Epithelial cell of prostate (primary cell): ENCODE measurements at places on chromosomes 5 and 9.

DNA sequence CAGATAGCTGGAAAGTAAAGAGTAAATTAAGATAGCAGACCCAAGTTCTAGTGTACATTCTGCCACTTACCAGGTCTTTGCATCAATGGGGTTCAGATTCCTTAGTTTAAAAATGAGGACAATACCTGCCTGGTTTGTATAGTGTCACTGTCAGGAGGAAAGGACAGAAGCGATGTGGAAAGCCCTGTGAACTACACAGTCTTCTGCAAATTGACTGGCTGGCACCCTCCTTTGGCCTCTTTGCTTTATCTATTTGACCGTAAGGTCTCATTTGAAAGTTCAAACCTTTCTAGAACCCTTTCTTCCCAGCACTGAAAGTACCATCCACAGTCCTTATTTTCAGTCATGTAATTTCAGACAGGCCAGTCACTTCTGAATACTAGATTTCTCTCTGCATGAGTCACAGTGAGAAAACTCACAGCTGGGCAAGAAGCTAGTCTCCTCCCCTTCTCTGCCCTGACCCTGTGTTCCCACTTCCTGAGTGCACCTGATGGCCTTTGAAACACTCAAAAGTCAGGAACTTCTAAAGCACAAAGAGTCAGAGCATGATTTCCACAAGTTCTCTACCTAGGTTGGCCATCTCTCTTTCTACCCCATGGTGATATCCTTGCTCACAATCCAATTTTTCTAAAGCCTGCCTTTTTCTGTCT is 91.3 kb upstream of the RASEF start:
- peak; percentile 76 for DNase-seq

- DNase-seq, result no peak
Observed at GRCh38 chr9:120351106-120351505, 228.9 kb downstream of the CDK5RAP2 start.

GRCh38 chr5:114948363-114948762 is 221.3 kb downstream of the TRIM36 start:
- DNase-seq, result no peak

GRCh38 chr5:131256507-131256823 is 7.4 kb upstream of the CDC42SE2 start:
- DNase-seq, result no peak

DNA sequence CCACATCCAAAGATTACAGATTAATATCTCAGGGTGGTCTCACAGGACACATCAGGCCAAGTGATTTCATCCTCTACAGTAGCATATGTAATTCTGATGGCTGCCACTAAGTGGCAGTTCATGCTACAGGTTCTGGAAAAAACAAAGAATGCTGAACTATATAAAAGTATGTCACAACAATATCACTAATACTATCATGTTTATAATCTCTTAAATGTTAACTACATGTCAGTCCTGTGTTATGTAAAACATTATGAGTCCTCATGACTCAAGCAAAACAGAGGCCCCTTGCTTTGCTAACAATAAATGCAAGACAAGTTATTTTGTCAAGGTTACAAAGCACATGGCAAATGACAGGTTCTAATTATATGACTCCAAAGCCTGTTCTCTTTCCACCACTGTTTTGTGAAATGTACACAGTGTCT is 233.2 kb downstream of the FBXL17 start:
- peak; percentile 8 for DNase-seq

DNA sequence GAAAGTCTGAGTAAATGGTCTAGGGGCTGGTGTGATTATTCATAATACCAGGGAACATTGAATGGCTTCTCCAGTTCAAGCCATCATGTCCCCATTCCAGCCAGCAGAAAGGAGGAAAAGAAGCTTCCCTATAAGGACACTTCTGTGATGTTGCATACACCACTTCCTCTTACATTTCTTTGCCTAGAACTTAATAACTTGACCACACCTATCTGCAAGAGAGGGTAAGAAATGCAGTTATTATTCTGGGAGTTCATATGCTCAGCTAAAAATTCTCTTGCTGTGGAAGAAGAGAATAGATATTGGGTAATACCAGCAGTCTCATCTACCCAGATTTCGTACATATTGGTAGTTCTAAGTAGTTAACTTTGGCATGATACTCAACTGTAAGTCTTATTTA is 166.1 kb downstream of the SLC28A3 start:
- DNase-seq, result no peak

GRCh38 chr9:127047971-127048370 is 74.5 kb downstream of the ANGPTL2 start:
- no peak for DNase-seq

DNA sequence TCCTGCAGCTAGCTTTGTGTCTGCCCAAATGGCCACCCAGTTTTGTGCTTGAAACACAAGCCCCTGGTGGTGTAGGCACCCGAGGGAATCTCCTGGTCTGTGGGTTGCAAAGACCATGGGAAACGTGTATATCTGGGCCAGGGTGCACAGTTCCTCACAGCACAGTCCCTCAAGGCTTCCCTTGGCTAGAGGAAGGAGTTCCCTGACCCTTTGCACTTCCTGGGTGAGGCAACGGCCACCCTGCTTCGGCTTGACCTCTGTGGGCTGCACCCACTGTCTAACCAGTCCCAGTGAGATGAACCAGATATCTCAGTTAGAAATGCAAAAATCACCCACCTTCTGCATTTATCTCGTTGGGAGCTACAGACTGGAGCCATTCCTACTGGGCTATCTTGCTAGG is 865.0 kb upstream of the ACO1 start:
- DNase-seq, result no peak

- DNase-seq, result no peak
Observed at GRCh38 chr5:44845777-44846176, 37.0 kb downstream of the MRPS30 start.

DNA sequence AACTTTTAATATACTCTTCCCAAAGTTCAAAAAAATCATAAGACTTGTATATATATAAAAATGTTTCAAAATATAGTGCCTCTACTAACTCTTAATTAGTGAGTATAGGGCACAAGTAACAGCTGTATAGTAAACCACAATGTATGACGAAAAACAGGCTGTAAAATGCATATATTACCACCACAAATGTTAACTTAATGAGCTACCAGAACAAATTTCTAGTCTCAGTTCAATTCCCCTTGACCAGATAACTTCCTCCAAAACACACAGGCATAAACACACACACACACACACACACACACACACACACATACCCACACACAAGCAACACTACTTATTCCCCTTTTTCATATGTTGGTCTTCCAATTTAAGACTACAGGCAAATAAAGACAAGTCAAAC is 78.8 kb downstream of the FBXL17 start:
- no peak for DNase-seq

GRCh38 chr5:39209924-39210323 is 9.4 kb downstream of the FYB1 start:
- no peak for DNase-seq

- no peak for DNase-seq
Observed at GRCh38 chr9:12425878-12426864, 267.0 kb upstream of the TYRP1 start.

GRCh38 chr9:98374385-98375051 is 119.1 kb upstream of the TBC1D2 start:
- DNase-seq, result peak; percentile 64

- DNase-seq, result no peak
Observed at GRCh38 chr5:29197631-29198454, 1995.6 kb upstream of the CDH6 start.

DNA sequence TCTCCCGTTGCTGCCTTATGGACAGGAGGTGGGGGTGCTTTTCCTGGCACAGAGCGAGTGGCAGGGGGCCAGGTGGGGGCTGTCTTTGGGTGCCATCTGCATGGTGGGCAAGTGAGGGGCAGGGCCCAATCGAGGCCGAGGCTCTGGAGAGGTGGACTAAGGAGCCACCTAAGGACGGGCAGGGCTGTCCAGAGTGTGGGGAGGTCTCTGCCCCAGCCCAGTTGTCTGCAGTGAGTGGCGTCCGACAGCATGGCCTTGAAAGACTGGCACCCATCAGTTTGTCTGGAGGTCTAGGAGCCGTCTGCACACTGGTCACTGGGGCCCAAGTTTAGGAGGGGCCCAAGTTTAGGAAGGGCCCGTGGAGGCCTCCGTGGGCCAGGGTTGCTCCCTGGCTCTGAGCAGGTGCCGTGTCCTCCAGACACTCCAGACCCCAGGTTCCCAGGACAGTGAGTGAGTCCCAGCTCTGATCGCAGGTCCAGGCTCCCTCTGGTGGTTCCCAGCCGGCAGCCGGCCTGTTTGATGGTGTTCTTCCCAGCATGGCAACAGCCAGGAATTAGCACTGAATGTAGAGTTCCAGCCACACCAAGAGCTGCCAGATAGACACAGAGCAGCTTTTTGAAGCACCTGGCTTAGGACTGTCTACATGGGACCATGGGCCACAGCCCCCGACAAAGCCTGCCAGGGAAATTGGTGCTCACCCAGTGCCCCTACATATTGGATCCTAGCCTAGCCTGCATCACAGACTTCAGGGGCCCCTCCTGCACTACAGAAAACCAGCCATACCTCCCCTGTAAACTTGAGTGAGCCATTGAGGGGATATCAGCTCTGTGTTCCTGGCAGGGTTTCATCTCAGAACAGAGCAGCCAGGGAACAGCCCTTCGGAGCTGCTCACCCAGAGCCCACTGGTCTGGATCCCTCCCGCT is 120.9 kb downstream of the WNK2 start:
- no peak for DNase-seq

GRCh38 chr9:131854334-131854733 is 114.5 kb upstream of the RAPGEF1 start:
- no peak for DNase-seq

DNA sequence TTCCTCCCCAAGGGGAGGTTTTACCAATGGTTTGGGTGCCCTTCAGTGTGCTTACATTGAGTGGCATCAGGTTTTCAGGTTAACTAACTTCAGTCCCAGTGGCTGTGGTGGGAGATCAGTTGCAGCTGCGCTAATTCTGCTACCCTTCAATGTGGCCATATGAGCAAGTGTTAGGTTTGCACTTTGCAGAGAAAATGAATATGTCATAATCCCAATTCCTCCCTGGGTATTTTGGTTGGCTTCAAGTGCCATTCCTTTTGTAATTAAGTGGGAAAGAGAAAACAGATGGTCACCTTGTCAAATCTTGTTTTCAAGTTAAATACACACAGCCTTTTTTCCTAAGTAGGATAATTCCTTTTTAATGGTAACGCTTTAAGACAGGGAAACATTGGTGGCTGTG is 236.2 kb downstream of the TLE4 start:
- no peak for DNase-seq

GRCh38 chr5:134177369-134178095 is 782 bp upstream of the SKP1 start:
- DNase-seq, result peak; percentile 40

GRCh38 chr9:79798450-79798849 is 226.7 kb downstream of the TLE4 start:
- DNase-seq, result no peak

GRCh38 chr9:72290311-72290710 is 74.7 kb downstream of the ZFAND5 start:
- no peak for DNase-seq

- no peak for DNase-seq
Observed at GRCh38 chr5:155299386-155300005, 285.9 kb downstream of the KIF4B start.

DNA sequence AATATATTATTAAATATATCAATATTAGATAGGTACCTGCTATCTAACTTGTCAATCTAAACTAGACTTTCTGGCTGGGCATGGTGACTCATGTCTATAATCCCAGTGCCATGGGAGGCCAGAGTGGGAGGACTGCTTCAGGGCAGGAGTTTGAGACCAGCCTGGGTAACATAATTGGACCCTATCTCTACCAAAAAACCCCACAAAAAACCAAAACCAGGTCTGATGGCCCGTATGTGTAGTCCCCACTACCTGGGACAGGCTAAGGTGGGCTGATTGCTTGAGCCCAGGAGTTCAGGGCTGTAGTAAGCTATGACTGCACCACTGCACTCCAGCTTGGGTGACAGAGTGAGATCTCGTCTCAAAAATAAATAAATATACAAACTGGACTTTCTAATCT is 55.0 kb downstream of the PJA2 start:
- DNase-seq, result no peak

GRCh38 chr9:7316166-7316795 is 483.3 kb downstream of the DMAC1 start:
- DNase-seq, result peak; percentile 12

GRCh38 chr5:177185993-177186392 is 52.4 kb downstream of the NSD1 start:
- no peak for DNase-seq

- no peak for DNase-seq
Observed at GRCh38 chr9:8457816-8458215, 658.2 kb upstream of the DMAC1 start.

DNA sequence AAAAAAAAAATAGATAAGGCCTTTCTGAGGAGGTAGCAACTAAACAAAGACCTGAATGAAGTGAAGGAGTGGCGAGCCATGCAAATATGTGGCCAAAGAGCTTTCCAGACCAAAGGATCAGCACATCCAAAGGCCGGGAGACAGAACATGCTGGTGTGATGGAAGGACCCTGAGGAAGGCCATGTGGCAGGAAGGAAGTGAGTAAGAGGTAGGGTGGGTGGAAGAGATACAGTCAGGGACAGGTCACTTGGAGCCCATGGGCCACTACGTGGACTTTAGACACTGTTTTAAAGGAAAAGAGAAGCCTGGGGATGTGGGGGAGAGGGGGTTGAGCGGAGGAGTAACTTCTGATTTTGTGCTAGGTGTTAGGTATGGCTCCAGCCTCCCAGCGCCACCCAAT is 31.3 kb downstream of the SPRY4 start:
- no peak for DNase-seq

DNA sequence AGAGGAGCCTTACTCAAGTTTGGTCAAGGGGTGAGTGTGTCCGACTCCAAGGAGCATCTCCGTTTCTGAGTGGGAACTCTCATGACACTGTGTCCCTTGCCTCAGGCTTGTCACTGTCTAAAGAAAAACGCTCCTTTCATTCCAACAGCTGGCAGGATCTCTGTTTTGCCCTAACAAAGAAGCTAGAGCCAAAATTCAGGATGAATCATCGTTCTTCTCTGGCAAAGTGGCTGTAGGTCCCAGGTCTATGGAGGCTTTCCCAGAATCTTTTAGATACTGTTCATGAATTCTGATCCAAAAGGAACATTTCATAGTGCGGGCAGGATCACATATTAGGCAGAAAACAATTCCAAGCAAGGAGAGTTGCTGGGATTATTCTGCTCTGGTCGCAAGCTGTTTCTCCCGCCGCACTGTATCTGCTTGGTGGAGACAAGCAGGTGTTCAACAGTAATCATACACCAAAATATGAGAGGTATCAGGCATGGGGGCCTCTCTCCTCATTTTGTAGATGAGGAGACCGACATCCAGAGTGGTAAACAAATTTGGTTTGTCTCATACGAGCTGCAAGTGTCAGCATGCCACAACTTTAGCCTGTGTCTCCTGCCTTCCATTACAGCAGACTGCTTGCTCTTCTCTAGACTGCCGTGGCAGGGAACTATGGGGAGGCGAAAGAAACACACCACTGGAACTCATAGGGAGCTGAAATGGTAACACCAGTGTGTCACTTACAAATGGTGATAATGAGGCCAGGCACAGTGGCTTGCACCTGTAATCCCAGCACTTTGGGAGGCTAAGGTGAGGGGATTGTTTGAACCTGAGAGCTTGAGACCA is 72.6 kb downstream of the ENTREP1 start:
- DNase-seq, result no peak

GRCh38 chr5:100790170-100790665 is 112.9 kb downstream of the ST8SIA4 start:
- DNase-seq, result no peak

GRCh38 chr9:40884072-40884901 is 244.2 kb downstream of the FOXD4L6 start:
- no peak for DNase-seq

GRCh38 chr5:71974622-71975021 is 132.7 kb upstream of the MAP1B start:
- no peak for DNase-seq

- DNase-seq, result no peak
Observed at GRCh38 chr5:154117050-154117449, 73.5 kb upstream of the GALNT10 start.

- DNase-seq, result no peak
Observed at GRCh38 chr9:75152416-75152815, 64.1 kb downstream of the OSTF1 start.
